Stimulated activated CD4-positive, alpha-beta T cell treated with anti-CD3 and anti-CD28 coated beads, Interleukin-12 subunit alpha, Interleukin-12 subunit beta, amount 100 ng/mL, for 24 hours (primary cell): ENCODE measurements at places on chromosomes 12 and 14.

DNA sequence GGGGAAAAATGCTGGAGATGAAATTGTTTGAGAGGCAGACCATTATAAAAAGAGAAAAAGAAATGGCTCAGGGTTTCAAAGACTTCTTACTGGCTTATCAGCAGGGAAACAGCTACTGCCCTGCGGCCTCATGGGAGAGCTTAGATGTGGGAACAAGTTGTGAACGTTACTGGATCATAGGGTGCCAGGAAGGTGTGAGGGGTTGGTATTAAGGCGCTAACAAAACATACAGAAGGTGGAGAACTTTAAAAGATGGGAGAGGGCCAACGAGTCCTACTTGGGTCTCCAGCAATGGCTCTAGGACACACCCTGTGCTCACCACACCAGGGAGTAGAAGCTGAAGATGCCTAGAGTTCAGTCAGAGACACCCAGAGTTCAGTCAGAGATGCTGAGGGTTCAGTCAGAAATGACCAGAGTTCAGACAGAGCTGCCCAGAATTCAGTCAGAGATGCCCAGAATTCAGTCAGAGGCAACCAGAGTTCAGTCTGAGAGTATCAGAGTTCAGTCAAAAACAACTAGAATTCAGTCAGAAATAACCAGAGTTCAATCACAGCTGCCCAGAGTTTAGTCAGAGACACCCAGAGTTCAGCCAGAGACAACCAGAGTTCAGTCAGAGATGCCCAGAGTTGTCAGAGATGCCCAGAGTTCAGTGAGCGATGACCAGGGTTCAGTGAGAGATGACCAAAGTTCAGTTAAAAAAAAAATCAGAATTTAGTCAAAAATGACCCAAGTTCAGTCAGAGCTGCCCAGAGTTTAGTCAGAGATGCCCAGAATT is 1103.6 kb downstream of the BCL11B start:
- no peak for DNase-seq

DNA sequence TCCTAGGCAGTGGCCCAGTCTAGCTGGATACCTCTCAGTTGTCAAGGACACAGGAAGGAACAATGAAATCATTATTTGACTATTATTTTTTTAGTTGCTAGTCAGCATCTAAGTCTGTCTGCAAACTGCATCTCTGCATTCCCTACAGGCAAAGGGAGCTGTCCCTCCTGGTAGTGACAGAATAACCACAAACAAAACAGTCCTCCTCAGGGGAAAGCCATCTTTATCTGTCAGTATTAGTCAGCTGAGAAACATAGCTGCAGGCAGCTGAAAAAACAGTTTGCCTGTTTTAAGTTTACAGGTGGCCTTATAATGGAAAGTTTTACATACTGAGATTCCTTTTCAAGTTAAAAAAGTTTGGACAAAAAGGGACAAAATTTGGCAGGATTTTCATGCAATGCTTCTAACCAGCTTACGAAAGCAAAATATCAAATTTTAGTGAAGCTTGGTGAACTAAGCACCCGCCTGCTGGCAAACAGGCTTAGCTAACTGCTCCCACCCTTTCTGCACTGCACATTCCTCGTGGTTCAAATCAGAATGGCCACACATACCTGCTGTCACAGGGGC is 29.5 kb downstream of the SLC25A21 start:
- DNase-seq, result no peak

GRCh38 chr12:122934722-122935121 is 31.5 kb downstream of the ABCB9 start:
- no peak for DNase-seq

DNA sequence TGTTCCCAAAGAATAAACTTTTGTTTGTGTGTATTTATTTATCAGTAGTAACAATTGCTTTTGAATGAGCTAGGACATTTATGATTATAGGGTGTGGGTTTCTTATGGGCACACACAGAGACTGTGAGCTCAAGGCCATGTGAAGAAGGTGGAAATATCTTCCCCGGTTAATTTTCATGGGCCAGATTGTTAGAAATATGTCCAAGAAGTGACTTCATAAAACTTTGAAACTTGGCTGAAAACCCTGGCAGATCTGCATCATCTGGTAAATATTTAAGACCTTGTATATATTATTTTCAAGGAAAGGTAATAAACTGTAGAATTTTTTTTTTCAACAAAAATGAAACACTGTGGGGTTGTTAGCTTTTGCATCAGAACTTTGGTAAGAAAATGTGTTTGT is 53.5 kb upstream of the RNU6-8 start:
- DNase-seq, result no peak

DNA sequence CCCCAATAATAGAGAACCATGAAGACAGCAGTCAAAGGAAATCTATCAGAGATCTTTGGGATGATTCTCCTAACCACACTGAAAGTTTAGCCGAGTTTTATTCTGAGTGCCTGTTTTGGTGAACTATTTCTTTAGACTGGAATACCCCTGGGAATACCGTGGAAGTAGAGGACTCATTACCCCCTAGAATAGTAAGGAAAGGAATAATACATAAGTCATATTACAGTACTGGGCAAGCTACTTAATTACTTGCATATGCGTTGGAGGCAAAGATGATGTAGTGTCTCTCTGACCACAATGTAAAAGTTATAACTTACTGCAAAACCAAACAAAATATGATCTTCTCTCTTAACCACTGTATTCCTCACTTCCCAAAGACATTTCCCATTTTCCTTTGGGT is 25.5 kb downstream of the ZC2HC1C start:
- DNase-seq, result no peak

DNA sequence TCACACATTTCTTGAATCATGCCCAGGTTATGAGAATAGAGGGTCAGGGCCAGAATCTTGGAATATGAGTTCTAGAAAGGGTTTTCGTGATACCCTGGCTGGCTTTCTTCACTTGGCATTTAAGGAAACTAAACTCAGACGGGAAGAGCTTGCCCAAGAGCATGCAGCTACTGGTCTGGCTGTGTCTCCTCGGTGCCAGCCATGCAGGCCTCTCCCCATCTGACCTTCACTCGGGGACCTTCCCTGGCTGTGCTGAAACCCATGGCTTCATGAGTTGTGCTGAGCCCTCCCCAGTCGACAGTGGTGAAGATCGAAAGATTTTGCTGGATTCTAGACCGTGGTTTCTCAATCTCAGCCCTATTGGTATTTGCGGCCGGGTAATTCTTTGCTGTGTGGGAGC is 38.0 kb downstream of the FOXN3 start:
- no peak for DNase-seq
